ENCODE measurements at places on chromosomes 16 and 17.

DNA sequence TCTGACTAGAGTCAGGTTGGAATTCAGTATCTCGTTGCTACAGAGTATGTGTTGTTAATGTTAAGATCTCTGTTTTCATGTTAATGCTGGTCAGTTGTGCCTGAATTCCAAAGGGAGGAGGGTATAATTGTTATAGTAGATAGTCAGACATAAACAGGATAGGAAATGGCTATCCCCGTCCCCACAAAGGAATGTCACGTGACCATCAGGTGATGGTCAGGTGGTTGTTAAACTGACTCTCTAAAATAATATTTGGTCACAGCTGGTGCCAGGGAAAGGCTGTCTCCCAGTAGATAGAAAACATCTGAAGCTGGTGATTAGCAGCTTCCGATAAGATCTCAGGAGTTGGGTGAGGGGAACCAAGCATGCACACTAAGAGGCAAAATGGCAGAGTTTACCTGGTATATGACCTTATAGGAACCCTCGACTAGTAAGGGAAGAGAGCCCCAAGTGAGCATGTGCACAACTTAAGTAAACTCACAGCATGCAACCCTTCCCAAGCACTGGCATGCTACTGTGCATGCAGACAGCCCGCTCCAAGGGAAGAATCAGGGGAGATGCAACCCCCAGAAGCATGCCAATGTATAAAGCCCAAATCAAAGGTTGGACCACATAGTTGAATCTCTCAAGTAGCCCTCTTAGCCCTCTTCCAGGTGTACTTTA lies 27.4 kb upstream of the SLC6A2 start:
- DNase-seq: no peak

DNA sequence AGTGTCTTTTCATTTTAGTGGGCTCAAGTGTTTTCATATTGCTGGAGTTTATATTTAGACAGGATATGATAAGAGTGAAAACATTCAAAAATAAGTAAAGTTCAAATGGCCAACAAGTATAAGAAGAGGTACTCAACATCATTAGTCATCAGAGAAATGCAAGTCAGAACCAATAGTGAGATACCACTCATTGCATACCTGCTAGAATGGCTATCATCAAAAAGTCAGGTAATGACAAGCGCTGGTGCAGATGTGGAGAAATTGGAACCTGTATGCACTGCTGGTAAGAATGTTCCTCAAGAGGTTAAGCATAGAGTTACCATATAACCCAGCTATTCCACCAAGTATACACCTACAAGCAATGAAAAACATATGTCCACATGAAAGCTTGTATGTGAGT lies 87.8 kb downstream of the WNT3 start:
- no peak for DNase-seq

DNA sequence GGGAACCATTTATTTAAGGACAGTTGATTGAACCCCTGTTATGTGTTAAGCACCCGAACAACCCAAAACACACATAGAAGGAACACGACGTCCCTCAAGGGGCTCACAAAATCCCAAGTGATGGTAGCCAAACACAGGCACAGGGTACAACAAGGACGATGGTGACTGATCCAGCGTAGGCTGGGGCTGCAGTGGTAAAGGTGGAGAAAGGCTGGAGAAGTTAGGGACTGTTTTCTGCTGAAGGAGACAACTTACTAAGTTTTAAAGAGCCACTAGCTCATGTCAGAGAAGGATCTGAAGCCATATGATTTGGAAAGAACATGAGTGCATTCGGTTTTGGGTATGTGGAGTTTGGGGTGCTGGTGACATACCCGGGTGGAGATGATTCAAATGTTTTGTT lies 229.6 kb upstream of the TNRC6C start:
- DNase-seq: no peak

GRCh38 chr17:33124871-33125551 lies 133.4 kb downstream of the SPACA3 start:
- no peak for DNase-seq

- DNase-seq: no peak
These were observed 32.9 kb downstream of the PGS1 start for GRCh38 chr17:78411241-78411857.

DNA sequence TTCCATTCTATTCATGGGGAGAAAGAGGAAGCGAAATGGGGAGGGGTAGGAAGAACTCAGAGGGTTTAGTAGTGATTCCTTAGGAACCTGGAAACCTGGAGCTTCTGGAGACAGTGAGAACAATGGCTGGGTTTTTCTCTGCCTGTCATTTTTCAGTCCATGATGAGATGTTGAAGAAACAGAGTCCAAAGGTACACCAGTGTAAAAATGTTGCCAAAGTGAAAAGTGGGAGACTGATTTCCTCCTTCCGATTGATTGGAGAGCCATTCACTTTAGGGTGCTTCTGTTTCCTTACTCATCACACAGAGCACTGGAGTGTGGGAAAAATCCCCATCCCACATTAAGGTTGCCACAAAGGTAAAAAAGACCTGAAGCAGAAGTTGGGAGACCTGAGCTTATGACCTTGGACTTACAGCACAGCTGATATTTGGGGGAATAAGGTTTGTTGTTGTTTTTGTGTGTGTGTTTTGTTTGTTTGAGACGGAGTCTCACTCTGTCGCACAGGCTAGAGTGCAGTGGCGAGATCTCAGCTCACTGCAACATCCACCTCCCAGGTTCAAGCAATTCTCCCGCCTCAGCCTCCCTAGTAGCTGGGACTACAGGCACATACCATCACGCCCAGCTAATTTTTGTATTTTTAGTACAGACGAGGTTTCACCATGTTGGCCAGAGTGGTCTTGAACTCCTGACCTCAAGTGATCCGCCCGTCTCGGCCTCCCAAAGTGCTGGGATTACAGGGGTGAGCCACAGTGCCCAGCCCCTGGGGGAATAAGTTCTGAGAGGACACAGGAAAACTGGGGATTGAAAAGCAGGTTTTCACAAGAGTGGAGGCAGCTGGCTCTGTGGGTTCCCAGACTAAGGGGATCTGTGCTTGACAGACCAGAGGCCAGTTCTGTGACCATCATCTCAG lies 1.4 kb upstream of the DHX8 start:
- DNase-seq: no peak

GRCh38 chr16:88735616-88736015 lies 29.3 kb downstream of the CTU2 start:
- DNase-seq: no peak

DNA sequence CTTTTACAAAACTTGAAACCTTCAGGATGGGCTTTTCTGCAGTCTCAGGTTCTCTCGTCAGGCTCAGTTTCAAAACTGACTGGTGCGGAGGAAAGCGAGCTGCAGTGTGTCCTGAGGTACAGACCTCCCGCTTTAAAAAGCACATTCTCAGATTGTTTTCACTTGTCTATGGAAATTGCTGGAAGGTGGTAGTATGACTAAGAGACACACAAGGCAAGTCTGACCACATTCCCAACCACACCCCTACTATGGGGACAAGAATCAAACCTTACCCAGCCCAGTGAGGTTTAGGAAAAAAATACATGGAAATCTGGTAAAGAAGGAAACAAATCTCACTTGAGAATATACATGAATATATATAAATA lies 18.2 kb downstream of the SRP68 start:
- DNase-seq: no peak

- DNase-seq: no peak
These were observed 167.1 kb downstream of the KCNJ2 start for GRCh38 chr17:70336411-70336810.
